ENCODE measurements at places on chromosomes 13 and 19.

- DNase-seq = no peak
These were observed 14.5 kb downstream of the SACS start for GRCh38 chr13:23418776-23419683.

GRCh38 chr13:32737111-32737571 is 150.9 kb downstream of the PDS5B start:
- DNase-seq = no peak

- no peak for DNase-seq
These were observed 394.0 kb downstream of the DLEU7 start for GRCh38 chr13:50449465-50449864.

- DNase-seq = no peak
These were observed 115.0 kb upstream of the SLC7A1 start for GRCh38 chr13:29710511-29710910.

DNA sequence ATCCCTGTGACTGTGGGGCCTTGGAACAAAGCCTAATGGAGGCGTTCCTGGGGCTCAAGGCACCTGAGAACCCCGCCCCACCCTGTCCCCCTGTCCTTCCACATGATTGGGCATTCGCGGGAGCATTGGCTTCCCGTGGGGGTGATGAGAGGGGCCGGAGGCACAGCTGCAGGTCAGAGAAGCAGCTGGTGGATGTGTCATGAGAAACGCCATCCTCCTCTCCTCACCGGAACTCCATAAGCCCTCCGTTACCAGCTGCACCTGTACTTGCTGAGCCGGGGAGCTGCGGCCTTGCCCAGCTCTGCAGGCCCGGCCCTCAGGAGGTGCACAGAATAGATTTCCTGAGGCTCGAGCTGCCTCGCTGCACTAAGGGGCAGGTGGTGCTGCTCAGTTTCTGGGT is 42.0 kb downstream of the CAPN12 start:
- DNase-seq = no peak

- no peak for DNase-seq
These were observed 5.2 kb downstream of the CEACAM4 start for GRCh38 chr19:41621654-41622053.

DNA sequence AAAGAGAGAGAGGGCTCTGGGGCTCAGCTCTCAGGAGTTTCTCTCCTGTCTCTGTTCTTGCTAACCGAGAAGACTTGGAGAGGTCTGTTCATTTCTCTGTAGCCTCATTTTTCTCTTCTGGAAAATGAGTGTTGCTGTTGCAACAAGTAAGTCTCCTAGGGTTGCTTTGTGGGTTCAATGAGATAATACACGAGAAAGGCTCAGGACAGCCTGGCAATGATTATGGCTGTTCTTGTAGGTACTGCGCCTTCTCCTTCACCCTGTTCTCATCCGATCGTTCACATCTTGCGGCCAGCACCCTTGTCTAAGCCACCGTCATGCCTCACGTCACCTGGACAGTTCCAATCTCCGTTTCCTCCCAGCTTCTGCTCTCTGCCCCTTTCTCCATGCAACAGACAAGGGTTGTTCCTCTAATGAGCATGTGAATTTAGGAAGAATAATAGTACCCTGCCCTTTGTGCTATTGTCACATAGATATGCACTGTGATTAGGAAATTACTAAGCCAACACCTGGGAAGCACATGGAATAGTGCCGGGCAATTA is 4.2 kb downstream of the C5AR1 start:
- DNase-seq = no peak

GRCh38 chr19:2167896-2168618 is 4.3 kb downstream of the DOT1L start:
- no peak for DNase-seq

- DNase-seq = no peak
These were observed 512 bp downstream of the MED4 start for GRCh38 chr13:48094404-48094780.

DNA sequence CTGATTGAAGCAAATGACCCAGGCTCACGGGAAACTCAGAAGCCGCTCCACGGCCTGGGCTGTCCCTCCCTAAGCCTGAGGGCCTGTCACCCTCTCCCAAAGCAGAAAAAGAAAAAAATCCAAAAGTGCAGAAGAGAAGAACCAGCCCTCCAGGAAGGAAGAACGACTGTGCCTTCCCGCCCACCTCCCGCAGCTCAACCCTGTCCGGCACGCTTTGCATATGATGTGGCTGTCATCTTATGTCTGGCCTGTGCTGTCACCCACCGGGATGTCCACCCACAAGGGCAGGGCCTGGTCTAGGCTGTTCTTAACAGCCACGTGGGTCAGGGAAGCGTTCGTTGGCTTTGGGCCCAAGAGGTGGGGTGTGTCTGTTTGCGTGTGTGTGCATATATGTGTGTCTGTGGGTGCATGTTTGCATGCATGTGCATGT is 13.7 kb downstream of the ZBTB7A start:
- no peak for DNase-seq

- no peak for DNase-seq
These were observed 25.8 kb downstream of the NALCN start for GRCh38 chr13:101390461-101390860.

DNA sequence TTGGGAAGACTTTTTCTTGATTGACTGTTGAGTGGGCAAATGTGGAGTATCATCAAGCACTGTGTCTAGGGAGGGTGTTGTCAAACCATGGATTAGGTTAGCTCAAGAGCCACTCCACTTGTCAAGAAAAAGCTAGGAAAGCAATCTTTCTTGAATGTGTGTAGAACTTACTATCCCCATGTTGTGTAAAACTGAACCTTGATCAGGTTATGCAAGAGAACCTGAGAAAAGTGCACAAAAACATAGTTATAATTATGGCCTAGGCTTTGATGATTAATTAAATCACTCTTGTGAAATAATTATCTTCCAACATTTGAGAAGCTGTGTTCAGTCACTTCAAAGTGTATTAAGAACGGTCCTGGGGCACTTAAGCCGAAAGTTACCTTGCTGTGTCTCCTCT is 238.2 kb upstream of the OBI1 start:
- DNase-seq = no peak

GRCh38 chr19:16124953-16125352 is 13.3 kb downstream of the RAB8A start:
- DNase-seq = no peak

DNA sequence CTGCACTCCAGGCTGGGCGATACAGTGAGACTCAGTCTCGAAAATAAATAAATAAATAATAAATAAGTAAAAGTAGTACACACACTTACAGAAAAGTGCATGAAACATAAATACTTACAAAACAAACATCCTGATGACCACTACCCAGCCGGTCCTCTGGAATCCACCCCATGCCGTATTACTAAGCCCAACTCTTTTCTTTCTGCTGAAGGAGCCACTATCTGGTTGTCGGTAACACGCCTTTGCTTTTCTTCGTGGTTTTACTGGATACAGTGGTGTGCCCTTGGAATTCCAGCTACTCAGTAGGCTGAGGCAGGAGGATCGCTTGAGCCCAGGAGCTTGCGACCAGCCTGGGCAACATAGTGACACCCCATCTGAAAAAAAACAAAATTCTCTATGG is 39.4 kb downstream of the CELF5 start:
- DNase-seq = no peak

GRCh38 chr19:49895566-49896297 is 955 bp downstream of the IL4I1 start:
- DNase-seq = no peak

GRCh38 chr13:42807241-42807640 is 25.9 kb downstream of the FAM216B start:
- DNase-seq = no peak

GRCh38 chr13:75506018-75506417 is 24.0 kb upstream of the TBC1D4 start:
- DNase-seq = no peak

- no peak for DNase-seq
These were observed 4.8 kb downstream of the LILRB5 start for GRCh38 chr19:54252243-54252642.

DNA sequence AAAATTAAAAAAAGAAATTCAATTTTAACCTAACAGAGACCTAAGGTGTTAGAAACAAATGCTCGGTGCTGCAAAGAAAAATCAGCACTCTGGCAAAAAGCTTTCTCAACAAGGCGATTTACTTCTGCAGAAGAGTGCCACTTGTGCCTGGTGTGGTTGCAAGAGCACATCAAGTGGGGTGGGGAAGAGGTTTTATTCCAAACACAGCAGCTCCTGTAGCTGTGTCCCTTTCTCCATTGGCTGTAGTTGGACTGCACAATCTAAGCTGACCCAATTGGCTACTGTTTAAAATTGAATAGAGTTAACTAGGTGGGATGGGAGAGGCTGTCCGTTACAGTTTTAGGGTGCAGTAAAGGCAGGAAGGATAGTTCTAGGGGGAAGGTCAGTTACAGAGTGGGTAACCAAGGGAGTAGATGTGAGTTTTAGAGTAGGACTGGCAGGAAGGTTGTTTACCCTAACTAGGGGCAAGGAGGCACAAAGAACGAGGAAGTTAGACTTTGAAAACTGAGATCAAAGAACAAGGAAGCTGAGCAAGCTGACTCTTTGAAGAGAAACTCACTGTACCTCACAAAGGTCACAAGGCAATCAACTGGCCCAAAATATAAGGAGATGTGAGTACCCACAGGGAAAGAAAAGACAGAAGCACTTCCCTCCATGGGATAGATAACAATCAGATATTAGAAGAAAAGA is 145.7 kb downstream of the LIG4 start:
- no peak for DNase-seq

GRCh38 chr13:78383071-78383484 is 220.3 kb downstream of the POU4F1 start:
- no peak for DNase-seq

DNA sequence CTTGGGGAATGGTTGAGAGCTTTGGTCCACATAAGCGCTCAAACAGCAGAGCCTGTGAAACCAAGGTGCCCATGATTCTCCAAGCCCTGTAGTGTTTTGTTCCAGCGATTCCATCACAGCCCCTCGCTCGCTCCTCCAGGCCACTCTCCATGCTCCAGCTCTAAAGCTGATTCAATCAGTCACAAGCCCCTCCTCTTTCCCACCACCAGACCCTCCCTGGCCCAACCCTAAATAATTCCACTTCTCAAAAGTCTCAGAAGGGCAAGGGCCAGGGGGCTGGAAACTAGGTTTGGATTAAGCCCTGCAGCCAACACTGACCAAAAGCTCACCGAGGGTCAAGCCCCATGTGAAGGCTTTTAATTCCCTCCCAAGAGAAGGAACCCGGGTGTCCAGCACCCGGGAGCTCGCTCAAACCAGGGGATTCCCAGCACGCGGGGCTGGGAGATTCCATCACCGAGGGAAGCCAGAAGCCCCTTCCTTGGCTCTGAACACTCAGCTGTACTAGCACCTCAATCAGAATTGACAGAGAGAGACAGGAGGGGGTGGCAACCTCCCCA is 1.5 kb downstream of the ZNF296 start:
- no peak for DNase-seq

- DNase-seq = no peak
These were observed 7.4 kb upstream of the CERS1 start for GRCh38 chr19:18903156-18904037.

DNA sequence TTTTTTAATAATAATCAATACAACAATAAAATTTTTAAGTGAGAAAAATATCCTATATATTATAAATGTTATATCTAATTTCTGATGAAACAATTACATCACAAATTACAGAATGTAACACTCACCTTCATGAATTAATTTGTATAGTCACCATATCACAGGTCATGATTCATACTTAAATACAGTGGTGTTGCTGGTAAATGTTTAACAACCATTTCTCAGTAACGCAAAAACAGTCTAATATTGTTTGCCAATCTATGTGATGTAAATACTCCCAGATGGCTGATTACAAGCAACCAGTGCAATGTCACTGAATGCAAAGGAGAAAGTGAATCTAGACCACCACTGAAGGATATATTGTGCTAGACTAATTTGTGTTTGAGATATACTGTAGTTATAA is 97.5 kb downstream of the DIAPH3 start:
- no peak for DNase-seq

- DNase-seq = no peak
These were observed 18.7 kb upstream of the B3GNT3 start for GRCh38 chr19:17775991-17776803.

- no peak for DNase-seq
These were observed 71.0 kb downstream of the RNF17 start for GRCh38 chr13:24834902-24835510.

- no peak for DNase-seq
These were observed 29.0 kb upstream of the CXCL17 start for GRCh38 chr19:42471554-42472249.

- DNase-seq = no peak
These were observed 15.3 kb upstream of the RPS15 start for GRCh38 chr19:1422943-1423342.

- no peak for DNase-seq
These were observed 9.4 kb upstream of the WDR18 start for GRCh38 chr19:974564-975257.

- no peak for DNase-seq
These were observed 684.5 kb upstream of the ARGLU1 start for GRCh38 chr13:107252428-107252827.

GRCh38 chr13:39499604-39500003 is 103.4 kb downstream of the LHFPL6 start:
- DNase-seq = no peak

- DNase-seq = no peak
These were observed 155.7 kb downstream of the PCDH17 start for GRCh38 chr13:57787058-57787791.

DNA sequence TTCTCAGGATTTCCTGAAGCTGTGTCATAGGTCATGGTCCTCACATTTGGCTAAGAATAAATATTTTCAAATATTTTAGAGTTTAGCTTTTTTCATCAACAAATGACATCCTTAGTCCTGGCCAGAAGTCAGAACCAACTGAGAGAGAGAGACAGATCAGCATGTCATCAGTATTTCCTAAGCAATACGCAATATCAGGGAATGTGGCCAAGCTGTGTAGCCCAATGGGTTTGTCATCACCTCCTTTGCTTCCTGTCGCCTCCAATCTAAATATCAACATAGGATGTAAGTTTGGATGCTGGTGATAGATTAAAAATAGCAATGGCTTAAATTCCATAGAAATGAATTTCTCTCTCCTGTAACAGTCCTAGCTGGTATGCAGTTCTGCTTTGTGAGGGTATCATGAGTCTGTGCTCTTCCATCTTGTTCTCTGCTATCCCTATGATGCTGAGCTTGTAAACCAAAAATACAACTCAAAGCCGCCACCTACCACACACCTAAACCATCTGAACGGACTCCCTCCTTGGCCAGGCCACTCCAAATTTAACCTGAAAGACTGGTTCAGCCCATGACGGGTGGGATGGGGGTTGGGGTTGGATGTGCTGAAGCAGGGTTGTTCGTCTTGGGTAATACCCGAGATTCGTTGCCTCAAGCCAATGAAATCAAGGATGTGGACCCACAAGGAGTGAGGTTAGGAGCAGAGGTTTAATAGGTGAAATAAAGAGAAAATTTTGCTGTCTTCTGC is 10.0 kb upstream of the IGSF23 start:
- DNase-seq = no peak

- DNase-seq = no peak
These were observed 110.5 kb downstream of the COG6 start for GRCh38 chr13:39765801-39766463.

GRCh38 chr13:25225970-25226369 is 53.9 kb upstream of the AMER2 start:
- no peak for DNase-seq

- peak; percentile 51 for DNase-seq
These were observed at the start of gene TNPO2 for GRCh38 chr19:12723641-12724426. TSS of gene TNPO2 (minus strand) at chr19:12723932. CDS start at chr19:12720977, 2,955 bp downstream.

GRCh38 chr19:30873691-30874090 is 475.5 kb downstream of the TSHZ3 start:
- DNase-seq = no peak

Data from activated naive CD8-positive, alpha-beta T cell treated with anti-CD3 and anti-CD28 coated beads, Interleukin-2, amount 50 U/mL, for 16 hours (primary cell).